M059J (cell line): ENCODE measurements at places on chromosomes 7 and 10.

DNA sequence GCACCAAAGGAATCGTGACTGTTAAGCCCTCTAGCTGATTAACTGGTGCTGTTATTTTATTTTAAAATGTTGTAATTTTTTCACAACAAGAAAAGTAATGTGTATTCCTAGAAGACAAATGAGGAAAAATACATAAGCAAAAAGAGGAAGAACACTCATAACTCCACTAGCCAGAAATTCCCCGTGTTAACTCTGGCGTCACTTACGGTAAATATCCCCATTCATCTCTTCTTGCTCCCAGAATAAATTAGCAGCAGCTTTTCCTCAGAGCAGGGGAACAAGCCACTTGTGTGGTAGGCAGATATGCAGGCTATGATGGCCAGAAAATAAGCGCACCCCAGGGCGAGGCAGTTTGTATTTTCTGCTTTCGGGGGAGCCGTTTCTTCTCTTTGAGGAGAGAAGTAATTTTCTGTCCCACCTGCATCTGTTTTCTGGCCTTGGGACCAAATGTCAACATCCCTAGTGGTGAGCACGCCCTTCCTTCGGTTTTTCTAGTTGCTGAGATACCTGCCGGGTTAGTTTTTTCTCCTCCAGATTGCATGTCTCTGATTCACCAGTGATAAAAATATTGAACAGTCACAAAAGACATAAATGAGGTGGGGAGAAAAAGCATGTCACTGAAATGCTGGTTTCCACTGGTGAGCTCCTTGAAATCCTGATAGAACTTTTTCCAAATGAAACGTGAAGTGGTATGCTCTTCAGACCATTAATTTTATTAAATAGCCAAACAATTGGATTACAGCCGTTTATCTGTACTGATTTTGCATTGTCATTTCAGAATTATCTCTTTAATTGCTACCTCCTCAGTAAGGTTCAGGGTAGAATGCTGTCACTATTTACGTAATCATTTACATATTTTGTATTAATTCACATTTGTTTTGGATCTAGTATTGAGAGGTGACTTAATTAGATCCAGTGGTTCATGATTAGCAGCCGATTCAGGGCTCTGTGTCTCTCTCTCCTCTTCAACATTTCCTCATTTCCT is 268.1 kb downstream of the CAMK1D start:
- no peak for DNase-seq

DNA sequence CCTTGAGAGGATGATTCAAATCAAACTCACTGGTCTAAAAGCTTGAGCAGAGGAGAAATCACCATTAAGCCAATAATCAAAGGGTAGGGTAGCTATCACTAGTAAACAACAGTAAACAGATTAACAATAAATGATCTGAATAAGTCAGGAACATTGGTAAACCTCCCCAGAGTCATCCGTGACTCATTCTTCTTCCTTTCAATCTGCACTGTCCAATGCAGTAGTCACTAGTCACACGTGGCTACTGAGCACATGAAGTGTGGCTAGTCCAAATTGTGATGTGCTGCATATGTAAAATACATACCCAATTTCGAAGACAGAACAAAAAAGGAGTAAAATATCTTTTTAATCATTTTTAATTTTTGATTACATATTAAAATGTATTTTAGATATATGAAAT is 64.0 kb downstream of the ERCC6 start:
- DNase-seq: peak; percentile 15

DNA sequence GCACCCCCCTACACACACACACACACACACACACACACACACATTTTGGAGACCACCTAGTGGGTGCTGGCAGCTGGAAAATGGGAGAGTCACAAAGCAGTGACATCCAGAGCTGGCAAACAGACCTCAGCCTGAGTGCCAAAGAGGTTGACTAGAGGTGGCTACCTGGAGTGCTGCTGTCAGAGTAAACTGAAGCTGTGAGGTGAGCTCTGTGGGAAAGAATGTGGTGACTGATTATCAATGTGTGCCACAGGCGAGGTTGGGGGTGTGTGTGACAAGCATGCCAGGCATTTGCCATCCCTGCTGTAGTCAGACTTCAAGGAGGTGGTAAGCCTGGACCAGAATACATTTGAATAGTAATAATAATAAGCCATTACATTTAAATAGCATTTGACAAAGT is 120.6 kb downstream of the SLIT1 start:
- peak; percentile 55 for DNase-seq

GRCh38 chr7:69504733-69505420 is 93.4 kb upstream of the AUTS2 start:
- peak; percentile 35 for DNase-seq

GRCh38 chr10:88152728-88153133 is 289.3 kb downstream of the PTEN start:
- peak; percentile 100 for DNase-seq

DNA sequence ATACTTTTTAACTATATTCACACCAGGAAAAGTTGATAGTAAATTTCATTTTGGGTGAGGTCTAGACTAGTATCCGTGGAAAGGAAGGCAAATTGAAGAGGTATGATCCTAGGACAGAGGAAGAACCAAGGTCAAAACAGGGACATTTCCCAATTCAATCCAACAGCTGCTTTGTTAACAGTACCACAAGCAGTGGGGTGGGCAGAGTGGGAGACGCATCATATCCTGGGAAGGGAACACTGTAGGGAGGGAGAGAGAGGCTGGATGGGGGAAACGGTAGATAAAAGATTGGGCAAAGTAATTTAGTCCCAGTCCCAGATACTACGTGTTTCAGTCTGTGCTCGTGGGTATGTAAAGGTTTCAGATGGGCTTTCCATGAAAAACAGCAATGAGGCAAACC is 9.2 kb upstream of the FAS start:
- DNase-seq: no peak

- DNase-seq: peak; percentile 54
These were observed 95.3 kb downstream of the HDAC9 start for GRCh38 chr7:18590744-18591340.

- no peak for DNase-seq
These were observed 27.2 kb downstream of the PODXL start for GRCh38 chr7:131529179-131529578.
